Activated T-helper 17 cell treated with anti-CD3 and anti-CD28 coated beads, Interleukin-2, amount 50 U/mL, for 72 hours (primary cell): ENCODE measurements at places on chromosomes 1 and 21.
A peak's percentile ranks its signal among the peaks of the same experiment; 100 is the strongest.

- no peak for ATAC-seq
These were observed 29.6 kb upstream of the C1orf105 start for GRCh38 chr1:172390683-172391551.

- no peak for ATAC-seq
These were observed 44.2 kb downstream of the WDR64 start for GRCh38 chr1:241696172-241696814.

- no peak for ATAC-seq
These were observed 243.4 kb downstream of the KIF26B start for GRCh38 chr1:245398180-245398579.

DNA sequence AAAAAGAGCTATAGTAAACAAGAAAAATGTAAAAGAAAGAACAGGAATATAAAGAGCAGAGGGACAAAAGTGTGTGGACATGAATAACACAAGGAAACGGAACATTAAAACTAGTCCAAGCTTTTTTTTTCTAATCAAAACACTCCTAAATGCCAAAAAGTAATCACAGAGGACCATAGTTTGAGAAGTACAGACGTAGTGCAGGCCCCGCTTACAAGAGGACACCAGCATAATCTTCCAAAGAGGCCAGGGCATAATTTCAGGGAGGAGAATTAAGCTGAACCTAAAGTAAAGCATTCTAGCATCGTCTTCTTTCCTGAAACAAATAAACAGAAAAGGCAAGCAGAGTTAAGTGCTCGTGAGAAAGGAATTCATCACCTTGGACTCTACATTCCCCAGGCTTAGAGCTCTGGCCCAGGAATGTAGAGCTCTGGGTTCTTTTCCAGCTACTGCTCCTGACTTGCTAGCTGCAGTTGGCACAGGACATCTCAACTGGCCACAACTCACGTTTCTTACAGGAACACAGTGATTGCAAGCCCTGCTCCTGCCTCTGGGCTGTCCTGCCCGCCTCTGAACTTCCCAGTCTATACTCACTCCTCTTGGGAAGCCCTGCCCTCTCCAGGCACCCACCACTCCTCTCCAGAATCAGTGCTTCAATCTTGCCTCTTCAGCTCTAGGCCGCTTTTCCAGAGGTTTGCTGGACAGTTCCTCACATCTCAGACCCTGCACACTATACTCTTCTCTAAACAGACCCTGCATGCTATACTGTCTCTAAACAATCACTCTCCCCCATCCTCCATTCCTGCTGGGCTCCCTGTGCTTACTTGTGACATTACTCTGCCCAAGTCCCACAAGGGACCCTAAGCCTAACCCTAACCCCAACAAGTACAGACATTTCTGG lies 9.8 kb downstream of the RGS8 start:
- no peak for ATAC-seq

- ATAC-seq = no peak
These were observed 15.2 kb upstream of the IGSF3 start for GRCh38 chr1:116682641-116683221.

GRCh38 chr21:35222021-35222420 lies 172.9 kb upstream of the RUNX1 start:
- no peak for ATAC-seq

DNA sequence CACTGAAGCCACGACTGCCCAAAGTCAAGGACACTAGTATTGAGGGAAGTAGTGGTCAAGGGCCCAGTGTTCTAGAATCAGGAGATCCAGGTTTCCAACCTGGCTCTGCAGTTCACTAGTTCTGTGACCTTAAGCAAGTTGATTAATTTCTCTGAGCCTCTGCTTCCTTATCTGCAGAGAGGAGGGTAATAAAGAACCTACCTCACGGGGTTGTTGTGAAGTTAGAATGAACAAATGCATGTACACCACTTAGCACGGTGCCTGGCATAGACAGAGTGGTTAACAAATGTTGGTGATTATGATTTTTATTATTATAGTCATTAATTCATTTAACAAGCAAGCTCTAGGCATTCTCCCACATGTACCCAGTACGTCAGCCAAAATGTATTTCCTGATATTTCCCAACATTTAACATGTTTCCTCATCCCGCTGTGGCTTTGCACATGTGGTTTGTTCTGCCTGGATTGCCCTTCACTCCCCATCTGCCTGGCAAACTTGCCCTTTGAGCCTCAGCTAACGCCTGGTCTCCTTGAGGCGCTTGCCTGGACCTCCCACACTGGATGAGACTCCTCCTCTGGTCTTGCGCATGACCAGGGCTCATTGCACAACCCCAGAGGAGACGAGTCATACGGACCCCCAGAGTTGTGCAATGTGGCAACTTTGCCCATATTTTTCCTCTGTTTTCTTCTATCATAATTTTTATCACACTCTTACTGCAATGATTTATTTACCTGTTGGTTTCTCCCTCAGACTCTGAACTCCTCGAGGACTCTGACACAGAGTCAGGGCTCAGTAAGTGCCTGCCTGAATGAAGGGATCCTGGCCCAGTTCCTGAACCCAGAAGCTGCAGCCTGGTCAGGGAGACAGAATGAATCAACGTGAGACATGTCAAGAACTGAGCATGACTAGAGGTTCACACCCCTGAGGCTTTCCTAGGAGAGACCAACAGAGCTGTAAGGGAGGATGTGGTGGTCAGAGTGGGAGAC lies 20.7 kb upstream of the MFSD2A start:
- no peak for ATAC-seq

DNA sequence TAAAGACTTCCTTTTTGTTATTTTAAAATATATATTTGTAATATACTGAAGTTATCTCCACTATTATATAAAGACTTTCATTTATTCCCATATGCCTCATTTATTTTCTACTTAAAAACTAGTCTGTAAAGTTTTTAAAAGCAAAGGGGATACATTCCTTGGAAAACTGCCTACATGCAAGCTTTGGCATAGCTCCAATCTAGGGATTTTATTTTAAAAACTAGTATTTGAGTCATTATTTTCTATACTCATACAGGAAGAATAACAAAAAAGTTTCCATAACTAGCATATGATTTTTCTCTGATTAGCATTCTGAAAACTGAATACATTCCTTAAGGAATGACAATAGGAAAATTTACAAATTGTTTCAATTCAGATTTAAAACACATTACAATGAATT lies 88.9 kb downstream of the COL24A1 start:
- no peak for ATAC-seq

DNA sequence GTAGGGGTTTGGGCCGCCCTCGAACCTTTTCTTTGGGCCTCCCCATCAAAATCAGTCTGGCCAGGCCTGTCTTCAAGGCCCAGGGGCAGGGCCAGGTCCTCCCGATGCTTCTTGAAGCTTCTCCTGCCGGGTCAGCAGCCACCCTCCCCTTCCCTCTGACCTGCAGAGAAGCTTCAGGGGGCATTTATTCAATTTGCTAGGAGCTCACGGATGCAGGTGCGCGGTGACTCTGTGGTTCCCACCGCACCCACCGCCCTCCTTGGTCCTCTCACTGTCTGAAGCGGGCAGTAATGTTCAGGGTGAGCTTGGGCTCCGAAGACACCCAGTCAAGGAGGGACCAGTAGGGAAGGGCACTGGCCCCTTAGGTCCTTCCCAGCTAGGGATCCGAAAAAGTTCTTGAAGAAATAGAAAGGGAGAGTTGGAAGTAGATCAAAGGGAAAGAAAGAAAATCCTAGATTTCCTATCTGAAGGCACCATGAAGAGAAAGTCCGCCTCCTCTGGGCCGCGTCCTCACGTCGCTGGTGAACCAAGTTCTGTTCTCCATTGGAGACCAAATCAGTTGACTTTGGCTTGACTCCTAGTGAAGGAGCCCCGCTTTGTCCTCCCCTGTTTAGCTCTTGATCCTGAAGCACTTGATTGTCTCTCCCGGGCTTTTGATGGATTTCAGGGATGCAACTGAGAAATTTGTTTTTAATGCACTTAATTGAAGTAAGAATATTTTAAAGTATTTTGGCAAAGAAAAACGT lies 8.7 kb upstream of the RNU1-2 start:
- ATAC-seq = no peak

DNA sequence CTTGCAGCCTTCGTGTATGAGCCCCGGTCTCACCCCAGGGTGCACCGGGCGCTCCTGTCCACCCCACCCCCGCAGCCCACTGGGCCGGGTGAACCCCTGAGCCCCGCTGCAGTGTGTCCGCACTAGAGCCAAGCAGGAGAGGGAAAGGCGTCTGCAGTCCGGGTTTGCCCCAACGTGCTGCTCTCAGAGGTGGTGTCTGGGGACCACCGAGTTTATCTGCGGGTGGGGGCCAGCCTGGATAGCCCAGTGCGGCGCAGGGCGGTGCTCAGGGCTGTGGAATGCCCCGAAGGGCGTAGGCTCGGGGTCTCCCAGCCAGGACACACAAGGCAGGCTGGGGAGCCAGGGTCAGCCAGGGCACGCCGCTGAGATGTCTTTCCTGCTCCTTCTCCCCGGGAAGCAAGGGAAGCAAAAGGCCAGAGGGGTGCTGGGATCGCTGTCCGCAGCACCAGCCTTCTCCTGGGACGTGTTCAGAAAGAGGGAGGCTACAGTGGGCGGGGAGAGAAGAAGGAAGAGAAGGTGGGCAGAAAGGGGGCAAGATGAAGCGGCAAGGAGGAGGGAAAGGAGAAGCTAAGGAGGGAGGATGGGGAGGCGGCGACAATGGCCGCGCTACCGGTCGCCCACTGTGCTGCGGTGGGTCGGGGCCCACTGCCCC lies 56.6 kb downstream of the MAB21L3 start:
- peak; percentile 13 for ATAC-seq

DNA sequence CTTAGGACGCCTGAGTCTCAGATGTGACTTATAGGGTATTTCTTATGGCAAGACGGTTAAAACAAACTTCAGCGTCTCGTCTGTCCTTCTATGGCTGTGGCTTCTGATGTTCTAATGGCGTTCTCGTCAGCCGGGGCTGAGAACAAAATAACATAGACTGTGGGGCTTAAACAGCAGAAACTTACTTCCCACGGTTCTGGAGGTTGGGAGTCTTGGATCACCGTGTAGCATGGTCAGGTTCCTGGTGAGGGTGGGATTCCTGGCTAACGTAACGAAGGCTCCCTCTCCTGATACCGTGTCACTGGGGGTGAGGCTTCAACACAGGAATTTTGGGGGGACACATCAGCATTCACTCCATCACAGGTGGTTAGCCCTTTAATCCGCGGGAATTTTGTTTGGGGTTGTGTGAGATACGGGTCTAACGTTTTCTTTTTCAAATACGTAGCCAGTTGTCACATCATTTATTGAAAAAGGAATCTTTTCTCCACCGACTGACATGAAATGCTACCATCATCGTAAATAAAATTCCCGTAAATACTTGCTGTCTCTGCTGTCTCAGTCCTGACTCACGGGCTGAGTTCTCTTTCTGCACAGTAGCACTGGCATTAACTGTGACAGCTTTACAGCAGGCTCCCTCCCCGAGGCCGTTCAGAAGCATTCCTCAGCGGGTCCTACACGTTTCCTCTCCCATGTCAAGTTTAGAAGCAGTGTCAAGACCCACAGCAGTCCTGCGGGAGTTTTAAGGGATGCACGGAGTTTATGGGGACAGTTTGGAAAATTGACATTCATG lies 8.1 kb upstream of the POFUT2 start:
- ATAC-seq = no peak

- ATAC-seq = no peak
These were observed 51.4 kb downstream of the ADCY10 start for GRCh38 chr1:167862432-167863076.

GRCh38 chr1:17546946-17547670 lies 7.6 kb downstream of the ARHGEF10L start:
- no peak for ATAC-seq

DNA sequence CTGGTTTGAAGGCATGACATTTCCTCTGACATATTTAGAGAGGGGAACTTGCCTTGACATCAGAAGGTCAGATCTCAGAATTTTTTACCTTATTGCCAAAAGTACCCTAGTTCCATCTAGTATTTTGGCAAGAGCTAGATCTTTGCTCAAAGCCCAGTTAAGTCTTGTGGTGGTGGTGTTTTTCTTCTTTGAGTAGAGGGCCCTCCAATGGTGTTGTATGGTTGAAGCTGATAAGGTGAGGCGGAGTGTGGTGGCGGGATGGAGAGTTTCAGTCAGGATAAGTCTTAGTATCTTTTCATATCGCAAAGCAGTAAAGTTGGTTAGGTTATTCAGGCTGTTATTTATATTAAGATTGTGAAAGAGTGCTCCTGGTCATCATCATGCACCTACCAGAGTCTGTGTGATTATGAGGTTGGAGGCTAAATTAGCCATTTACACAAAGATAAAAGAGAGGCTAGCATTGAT lies 20.1 kb upstream of the MACF1 start:
- no peak for ATAC-seq

- no peak for ATAC-seq
These were observed 154.1 kb upstream of the POGK start for GRCh38 chr1:166685200-166685599.

DNA sequence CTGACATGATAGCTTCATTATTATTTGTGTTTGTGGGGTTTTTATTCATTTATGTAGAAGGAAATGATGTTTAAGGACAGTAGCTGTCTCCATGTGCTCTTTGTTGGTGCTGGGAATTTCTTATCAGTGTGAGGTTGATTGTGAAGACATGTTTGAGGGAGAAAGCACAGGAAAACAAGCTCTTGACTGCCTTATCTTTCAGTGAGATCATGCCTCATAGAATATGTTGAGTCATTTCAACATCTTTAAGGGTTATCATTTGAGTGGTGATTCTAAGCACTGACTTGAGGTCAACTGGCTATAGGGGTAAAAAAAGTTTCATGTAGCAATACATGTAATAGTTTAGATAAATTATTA lies 405.1 kb upstream of the ADAMTS5 start:
- ATAC-seq = no peak

DNA sequence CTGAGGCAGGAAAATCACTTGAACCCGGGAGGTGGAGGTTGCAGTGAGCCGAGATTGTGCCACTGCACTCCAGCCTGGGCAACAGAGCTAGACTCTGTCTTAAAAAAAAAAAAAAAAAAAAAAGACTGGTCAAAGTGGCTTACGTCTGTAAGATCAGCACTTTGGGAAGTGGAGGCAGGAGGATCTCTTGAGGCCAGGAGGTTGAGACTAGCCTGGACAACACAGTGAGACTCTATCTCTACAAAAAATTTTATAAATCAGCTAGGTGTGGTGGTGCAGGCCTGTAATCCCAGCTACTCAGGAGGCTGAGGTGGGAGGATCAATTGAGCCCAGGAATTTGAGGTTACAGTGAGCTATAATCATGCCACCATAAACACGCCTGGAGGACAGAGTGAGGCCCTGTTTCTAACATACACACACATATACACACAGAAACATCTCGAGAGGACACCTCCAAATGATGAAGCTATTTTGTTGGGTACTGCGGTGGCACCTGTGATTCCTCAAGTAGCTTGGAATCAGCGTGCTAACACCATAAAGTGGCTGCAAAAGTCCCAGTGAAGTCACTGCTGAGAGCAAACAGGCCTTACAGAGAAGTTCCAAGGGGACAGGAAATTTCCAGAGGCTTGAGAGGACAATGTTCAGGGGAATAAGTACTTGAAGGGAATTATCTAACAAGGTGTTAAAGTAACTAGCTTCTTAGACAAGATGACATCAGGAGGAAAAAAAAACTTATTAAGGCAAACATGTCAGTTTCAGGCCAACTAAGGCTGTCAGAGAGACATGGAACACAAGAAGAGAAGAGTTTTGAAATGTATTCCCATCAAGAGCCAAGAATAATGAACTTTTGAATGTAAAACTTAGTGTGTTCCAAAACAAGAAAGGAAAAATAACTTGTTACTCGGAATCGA lies 1.3 kb downstream of the NADK start:
- ATAC-seq = no peak

GRCh38 chr1:84644472-84644871 lies 45.8 kb downstream of the SSX2IP start:
- ATAC-seq = no peak

GRCh38 chr1:92961896-92962752 lies 862 bp upstream of the DIPK1A start:
- peak; percentile 77 for ATAC-seq
